ENCODE measurements at places on chromosomes 2 and 18.

GRCh38 chr2:127707890-127708648 is 6.8 kb downstream of the SFT2D3 start:
- DNase-seq, result no peak

DNA sequence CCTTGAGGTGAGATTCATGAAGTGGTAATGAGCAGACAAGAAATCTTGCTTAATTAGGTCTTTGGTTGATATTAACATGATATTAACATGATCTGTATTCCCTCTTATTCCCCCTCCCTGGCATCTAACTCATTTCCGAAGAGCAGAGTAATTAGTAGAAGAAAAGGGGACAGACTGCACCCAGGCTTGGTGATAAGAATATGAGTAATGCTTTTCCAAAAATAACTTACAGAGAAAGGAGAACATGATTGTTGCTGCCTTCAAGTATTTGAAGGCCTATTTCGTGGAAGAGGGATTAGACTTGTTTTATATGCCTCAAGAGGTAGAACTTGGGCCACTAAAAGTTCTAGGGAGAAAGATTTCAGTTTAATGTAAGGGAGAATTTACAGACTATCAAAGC is 130.6 kb upstream of the ATP5MC3 start:
- no peak for DNase-seq

- peak; percentile 66 for DNase-seq
Measured at GRCh38 chr2:219433666-219434467, 776 bp upstream of the SPEG start.

GRCh38 chr2:4673025-4673489 is 969.7 kb downstream of the DCDC2C start:
- peak; percentile 97 for DNase-seq

DNA sequence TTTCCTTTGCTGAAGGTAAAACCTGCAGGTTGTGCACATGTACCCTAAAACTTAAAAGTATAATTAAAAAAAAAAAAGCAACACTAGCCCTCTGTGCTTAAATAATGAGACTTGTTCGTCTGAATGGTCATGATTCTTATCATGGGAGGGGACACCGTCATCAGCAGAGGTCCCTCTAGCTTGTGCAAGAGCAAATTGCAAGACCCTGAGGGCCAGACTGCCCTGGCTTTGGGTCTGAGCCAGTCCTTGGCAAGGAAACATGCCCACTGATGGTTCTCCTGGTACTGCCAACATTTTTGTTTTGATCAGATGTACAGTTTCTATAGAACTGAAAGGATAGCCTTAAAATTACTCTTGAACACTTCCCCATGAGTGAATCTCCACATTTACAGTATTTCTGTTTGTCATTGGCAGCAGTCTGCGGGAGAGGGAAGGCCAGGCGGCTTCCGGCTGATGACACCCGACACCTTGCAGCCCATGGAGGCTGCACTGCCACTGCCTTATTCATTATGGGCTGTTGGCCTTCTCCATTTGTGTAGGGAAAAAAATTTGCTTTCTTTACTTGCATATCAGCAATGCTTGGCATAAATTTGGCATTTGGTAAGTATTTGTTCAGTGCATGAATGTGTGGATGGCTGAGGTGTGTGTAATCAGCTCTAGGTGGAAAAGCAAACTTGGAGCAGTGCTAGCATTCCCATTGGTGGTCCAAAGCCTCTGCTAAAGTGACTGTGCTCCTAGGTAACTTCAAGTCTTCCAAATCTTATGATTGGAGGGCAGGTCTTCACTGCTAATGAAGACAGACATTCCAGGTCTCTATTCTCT is 161.6 kb upstream of the ALKAL2 start:
- DNase-seq, result no peak

GRCh38 chr2:241852981-241853631 is 5.6 kb downstream of the PDCD1 start:
- no peak for DNase-seq

DNA sequence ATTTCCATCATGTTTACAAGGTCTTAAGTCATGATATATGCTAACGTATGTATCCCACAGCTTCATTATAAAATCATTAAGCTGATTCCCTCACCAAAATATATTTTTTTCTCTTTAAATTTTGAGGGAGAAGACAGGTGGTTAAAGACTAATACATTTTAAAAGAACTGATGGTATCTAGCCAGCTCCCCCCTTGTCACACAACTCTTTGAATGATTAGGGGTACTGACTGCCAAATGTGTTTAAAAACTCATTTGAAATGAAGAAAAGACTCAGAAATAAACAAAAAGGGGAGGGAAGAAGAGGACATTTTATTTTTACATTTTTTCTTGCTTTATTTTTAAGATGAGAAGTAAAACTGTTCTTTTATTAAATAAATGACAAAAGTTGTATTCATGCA is 805.3 kb downstream of the SATB2 start:
- no peak for DNase-seq

- DNase-seq, result no peak
Measured at GRCh38 chr2:179654806-179655205, 206.6 kb downstream of the ZNF385B start.

- no peak for DNase-seq
Measured at GRCh38 chr18:71431171-71431570, 1113.0 kb downstream of the CBLN2 start.

Measured in DMS53 (cell line).